ENCODE measurements at places on chromosomes 13 and 19. TPM values are rescaled to one million over a fixed set of nuclear protein-coding genes. Genes with fewer than 3 reads are reported as not detected.

Gene ERFL
- not detected for total RNA-seq

Gene PIP5K1C
- total RNA-seq, result 15.1 TPM

Gene FBL
- total RNA-seq, result 295 TPM

Gene CARM1
- 18.8 TPM for total RNA-seq

Gene ZNF730
- 25.3 TPM for total RNA-seq

Gene UHRF1
- total RNA-seq, result 6.9 TPM

Gene ZNF99
- total RNA-seq, result 0.41 TPM

Gene BRD4
- total RNA-seq, result 11.4 TPM

Gene ZNF616
- 28.9 TPM for total RNA-seq

Gene KLK15
- not detected for total RNA-seq

Gene PDX1
- total RNA-seq, result not detected

Gene ZNF415
- 23.6 TPM for total RNA-seq

Gene ZNF578
- total RNA-seq, result 36.3 TPM

Gene TMEM255B
- not detected for total RNA-seq

Gene ZIK1
- 29.8 TPM for total RNA-seq

Gene JAK3
- total RNA-seq, result 1.6 TPM

Measured in frontal cortex (tissue), 4 donors.